ENCODE measurements at places on chromosomes 16 and 17.

DNA sequence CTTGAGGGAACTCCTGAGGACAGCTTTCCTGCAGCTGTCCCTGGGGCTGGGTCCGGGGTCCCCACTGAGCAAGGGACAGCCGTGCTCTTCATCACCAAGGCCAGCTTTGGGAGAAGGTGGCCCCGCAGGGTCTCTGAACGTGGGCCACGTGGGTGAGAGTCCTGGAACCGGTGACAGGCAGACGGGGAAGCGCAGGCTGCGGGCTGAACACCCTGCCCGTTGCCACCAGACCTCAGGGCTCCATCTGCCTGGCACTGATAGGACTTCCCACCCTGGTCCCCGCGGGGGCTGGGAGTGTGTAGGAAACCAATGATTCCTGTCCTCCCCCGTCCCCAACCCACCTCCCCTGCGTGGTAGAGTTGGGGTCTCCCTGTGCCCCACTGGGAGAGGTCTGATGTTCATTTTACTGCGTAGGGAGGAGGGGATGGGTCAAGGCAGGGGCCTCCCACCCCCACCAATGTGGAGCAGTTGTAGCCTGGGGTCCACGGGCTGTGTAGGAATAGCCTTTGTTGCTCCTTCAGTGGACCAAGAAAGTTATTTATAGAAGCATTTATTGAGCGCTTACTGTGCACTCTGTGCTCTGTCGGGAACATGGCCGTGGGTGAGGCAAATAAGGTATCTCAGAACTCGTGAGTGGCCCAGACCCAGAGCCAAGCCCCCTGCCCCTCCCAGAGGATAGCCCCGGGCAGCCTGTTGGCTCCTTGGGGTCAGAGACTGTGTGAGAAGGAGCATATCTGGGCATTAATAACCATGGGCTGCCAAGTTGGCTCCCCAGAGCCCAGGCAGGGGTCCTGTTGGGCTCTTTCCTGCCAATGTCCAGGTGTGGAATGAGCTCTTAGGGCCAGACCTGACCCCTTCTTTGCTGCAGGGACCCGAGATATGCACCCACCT, 1.3 kb downstream of the ADGRG1 start:
- DNase-seq, result no peak

DNA sequence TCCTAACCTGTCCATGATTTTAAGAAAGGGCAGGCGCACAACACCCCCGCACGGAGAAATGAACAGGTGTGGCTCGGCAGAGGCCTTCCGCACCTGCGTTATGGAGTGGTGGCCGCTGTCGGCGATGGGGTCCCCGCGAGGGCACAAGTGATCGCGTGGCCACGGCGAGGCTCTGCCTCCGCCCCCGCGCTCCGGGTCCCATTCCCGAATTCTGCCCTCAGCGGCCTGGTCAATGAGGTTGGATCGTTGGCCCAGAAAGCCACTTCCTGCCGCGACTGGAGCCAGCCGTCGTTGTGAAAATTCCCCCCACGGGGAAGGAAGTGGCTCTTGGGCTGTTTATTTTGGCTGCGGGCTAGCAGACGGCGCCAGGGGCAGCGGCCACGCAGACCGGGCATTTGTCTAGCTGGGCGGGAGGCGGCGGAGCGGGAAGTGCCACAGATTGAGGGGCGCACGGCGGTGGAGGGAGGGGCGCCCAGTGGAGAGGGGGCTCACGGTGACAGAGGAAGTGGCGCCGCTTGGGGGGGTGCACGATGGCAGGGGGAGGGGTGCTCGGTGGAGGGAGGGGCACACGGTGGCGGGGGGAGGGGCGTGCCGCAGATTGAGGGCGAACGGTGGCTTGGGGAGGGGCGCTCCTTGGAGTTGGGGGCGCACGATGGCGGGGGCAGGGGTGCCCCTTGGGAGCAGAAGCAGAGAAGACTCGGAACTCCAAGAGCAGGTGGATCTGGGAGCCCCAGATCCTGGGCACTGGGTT, 25.0 kb downstream of the MRC2 start:
- DNase-seq, result peak; percentile 70

GRCh38 chr16:24101431-24101830, 154.7 kb upstream of the CACNG3 start:
- no peak for DNase-seq

DNA sequence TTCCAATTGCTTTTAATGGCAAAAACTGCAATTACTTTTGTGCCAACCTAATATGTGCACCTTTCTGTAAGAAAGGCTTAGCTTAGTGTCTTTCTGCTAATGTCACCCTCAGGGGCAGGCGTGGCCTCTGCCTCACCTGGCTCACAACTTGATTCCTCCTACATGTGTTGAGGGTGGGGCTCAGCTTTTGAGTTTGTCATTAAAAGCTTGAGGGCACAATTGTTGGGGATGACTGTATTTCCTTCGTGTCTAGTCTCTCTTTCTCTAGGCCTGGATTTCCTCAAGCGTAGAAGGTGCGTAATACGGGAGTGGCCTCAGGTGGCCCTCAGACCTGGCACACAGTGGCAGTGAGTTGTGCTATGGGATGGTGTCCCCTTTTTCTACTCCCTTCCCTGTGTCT, 94.4 kb downstream of the CLEC16A start:
- no peak for DNase-seq

DNA sequence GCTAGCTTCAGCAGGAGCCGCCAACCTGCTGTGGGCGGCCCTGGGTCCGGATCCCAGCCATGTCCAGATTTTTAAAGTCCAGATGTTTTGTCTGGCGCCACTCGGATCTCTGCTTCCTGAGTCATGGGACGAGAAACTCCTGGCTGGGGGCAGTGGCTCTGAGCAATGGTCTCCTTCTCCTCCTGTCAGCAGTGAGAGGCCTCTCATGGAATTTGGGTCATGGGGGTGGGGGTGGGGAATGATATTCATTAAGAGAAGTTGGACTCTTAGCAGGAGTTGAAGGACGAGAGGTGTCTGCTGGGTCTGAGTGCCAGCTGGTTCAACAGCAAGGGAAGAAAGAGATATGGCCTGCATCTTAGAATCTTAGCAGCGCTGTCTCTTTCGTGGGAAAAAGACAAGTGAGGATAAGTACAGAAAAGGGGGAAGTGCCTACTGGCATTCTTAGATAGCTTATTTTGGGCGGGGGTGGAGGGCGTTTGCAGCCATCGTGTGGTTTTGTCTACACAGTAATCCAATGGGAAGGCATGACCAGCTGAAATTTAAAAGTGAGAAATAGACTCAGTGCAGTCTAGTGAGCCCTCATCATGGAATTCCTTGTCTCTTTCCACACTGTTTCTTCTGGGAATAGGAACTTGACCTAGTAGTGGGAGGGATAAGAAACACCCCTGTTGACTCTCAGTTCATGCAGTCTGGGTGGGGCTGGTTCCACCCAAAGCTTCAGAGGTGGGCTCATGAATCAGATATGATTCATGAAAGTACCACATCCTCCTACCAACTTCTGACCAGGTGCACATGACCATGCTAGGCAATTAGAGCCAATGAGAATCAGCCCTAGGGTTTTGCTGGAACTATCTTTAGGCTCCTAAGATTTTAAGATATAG, 80.5 kb downstream of the MYH13 start:
- DNase-seq, result peak; percentile 81

- no peak for DNase-seq
Measured at GRCh38 chr16:79327836-79328235, 272.7 kb downstream of the MAF start.

- DNase-seq, result no peak
Measured at GRCh38 chr17:55663400-55663799, 59.3 kb downstream of the TMEM100 start.

DNA sequence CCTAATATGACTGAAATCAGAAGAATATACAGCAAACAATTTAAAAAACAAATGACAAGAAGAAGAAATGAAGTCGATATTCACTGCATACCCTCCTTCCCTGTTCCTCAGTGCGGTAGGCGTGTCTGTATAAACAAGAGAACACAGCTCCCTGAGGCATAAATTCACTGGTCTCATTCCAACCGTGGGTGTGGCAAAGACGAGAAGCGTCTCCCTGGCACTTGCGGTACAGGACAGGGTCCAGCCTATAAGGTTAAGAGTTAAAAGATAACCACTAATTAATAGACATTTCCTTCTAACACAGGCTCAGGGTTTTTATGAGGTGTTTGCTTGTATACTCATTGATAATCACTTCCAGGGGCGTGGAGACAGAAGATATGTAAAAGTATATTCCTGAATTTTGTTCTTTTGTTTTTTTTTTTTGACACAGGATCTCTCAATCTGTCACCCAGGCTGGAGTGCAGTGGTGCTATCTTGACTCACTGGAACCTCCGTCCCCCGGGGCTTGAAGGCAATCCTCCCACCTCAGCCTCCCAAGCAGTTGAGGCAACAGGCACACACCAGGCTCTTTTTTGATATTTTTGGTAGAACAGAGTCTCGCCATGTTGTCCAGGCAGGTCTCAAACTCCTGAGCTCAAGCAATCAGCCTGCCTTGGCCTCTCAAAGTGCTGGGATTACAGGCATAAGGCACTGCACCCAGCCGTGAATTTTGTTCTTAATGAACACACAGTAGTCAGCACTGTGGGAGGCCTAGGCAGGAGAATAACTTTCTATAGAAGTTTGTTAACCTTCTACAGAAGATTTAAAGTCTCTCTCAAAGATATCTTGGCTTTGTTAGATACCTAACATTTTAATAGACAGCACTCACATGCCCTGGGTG, 59.1 kb upstream of the CLEC18B start:
- peak; percentile 60 for DNase-seq

GRCh38 chr16:7990626-7991260, 599.6 kb downstream of the TMEM114 start:
- DNase-seq, result no peak

DNA sequence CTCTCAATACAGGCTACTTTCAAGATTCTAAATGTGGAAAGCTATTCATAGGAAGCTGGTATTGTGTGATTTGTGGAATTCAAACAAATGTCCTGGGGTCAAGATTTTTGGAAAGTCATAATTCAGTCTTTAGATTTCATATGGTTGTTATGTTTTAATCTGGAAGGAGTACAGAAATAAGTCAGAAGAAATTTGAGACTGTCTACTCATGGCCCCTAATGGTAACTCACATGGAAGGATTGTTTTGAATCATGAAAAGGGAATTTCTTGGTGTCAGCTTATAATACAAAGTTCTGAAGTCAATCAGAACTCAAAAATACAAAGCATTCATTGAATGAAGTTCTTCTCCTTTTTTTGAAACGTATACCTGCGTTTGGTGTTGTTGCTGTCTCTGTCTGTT, 3.1 kb downstream of the KCNJ2 start:
- DNase-seq, result no peak

DNA sequence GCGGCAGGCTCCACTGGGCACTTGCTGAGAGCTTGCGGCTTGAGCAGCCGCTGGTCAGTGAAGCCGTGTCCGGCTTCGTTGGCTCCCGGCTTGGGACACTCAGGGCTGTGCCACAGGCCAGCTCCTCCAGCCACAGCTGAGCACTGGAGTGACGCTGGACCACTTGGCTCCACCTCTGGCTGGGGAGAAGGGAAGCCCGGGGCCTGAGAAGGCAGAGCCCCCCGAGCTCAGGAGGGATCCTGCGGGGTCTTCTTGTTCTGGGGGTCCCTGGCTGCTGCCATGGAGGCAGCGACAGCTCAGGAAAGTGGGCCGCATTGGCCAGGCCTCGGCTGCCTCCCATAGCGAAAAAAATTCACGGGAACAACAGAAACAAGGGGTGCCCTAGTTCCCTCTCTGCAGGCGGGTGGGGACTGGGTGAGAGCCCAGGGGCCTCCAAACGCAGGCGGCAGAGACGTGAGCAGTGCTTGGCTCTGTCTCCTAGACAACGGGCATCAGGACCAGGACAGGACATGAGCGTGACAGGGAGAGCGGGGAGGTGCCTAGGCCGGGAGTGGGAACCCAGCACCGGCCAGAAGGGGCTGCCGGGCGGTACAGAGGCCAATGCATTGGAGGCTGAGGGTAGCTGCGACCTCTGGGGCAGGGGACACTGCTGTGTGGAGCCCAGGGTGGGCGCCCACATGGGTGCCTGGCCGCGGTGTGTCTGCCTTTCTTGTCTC, 37.7 kb downstream of the SLC7A5 start:
- no peak for DNase-seq

DNA sequence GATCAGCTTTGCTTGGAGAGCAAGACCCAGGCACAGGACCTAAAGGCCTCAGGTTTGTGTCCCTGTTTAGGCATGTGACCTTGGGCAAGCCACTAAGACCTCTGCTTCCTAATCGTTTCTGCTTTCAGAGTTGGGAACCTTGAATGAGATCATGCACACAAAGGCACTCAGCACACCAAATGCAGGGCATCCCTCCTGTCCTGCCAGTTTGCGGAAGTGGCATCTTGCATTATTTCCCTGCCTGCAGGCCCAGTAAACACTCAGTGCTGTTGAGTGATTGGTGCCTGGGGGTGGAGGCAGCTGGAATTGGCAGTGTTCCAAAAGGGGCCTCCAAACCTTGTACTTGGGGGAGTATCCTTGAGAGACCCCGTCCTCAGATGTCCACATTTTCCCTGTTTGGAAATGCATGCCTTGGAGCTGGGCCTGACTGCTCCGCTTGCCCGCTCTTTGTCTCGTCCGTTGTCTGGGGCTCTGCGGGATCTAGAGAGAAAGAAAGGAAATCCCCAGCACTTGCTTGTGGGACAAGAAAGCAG, 28.7 kb downstream of the MRM1 start:
- DNase-seq, result no peak

GRCh38 chr17:57092171-57092570, 7.1 kb downstream of the AKAP1 start:
- peak; percentile 57 for DNase-seq

DNA sequence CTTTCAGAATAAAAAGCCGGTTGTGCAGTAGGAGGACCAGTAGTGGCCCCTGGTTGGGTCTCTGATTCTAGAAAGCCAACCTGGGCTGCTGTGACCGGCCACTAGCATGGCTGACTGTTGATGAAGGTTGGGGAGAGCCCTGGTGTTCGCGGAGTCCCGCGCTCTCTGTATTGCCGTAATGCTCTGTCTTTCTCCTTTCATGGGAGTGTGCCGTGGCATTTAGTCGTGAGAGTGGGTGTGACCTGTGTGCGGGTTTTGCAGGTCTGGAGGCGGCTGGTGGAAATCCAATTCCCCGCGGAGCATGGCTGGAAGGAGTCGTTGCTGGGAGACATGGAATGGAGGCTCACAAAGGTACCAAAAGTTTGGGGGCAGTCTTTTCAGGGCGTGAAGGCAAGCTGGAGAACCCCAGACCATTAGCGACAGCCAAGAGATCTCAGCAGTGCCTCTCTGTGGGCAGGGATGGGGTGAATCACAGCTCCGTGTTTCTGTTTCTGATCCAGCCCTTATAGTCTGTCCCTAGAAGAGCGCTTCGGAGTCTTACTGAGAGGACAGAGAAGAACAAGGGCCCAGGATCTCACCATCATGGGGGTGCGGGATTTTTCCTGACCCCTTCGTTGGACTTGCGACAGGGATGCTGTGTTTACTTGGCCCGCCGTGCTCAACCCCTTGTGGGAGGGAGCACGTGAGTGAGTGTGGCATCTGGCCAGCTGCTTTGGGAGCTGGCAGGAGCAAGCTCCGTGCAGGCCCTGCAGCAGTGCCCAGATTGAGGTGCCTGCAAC, 56.5 kb downstream of the RNF213 start:
- peak; percentile 21 for DNase-seq

All from fibroblast of mammary gland (primary cell).